ENCODE measurements at places on chromosomes 7 and 10.

GRCh38 chr10:19803676-19804075 lies 12.6 kb upstream of the PLXDC2 start:
- no peak for DNase-seq

GRCh38 chr7:47584536-47584895 lies 2.6 kb upstream of the TNS3 start:
- DNase-seq = no peak

DNA sequence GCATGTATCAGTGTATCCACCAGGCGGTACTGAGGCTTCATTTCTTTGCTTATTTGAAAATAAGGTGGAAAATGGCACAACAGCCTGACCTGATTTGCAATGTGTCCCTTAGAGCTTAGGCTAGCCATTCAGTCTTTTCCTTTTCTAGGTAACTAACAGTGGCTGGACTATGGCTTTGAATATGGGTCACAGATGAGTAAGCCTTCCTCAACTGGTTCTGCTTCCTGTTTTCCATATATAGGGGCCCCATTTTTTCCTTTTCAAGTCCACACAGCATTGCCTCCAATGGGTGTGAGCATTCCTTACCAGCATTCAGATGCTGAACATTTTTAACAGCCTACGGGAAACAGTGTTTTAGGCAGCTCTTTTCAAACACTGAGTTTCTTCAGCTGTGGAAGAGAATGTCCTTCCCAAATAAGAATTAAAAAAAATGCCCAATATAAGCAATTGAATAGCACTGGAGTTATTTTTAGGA lies 3.9 kb upstream of the ITGB1 start:
- no peak for DNase-seq

DNA sequence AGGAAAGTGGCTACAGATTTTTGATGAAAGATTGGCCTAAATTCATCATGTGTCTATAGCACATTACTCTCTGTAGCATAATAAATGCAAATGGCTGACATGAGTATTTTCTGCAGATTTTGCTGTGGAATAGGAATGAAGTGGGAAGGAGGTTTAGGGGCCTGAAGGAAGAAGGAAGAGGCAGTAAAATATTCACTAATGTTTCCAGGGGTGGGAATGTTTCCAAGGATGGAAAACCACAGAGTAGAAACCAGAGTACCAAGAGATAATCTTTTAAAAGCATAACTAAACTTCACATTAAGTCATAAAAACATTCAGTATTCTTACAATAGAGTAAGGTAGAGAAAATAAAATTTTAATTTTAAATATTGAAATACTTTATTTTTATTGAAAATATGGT lies 267.8 kb downstream of the BICC1 start:
- no peak for DNase-seq

- DNase-seq = peak; percentile 38
These were observed 20.5 kb upstream of the GATA3 start for GRCh38 chr10:8033812-8034465.

- DNase-seq = no peak
These were observed 904 bp downstream of the NPTX2 start for GRCh38 chr7:98617960-98618418.

- no peak for DNase-seq
These were observed 109.3 kb upstream of the INSIG1 start for GRCh38 chr7:155188357-155188756.

DNA sequence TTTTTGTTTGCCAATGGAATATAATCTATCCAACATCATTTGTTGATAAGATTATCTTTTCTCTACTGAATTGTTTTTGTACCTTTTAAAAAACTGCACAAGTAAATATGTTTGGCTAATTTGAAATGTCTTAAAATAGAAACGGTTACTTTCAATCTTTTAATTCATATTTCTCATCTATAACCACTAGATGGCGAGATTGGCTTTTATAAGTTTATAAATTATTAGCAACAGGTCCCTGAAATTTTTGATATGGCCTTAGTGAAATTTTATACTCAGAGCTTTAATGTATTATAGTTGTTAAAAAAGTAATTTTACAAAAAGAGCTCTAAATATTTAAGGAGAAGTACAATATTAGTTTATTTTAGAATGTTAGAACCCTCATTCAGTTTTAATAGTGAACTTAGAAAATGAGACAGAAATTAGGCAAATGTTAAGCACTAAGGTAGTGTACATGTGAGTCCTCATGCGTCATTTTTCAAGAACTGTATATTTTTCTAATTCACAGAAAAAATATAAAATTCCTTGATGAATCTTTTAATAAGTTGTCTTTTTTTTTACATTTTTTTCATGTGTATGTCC lies 592.5 kb downstream of the ARL4A start:
- no peak for DNase-seq

GRCh38 chr10:102064868-102065560 lies at the start of gene HPS6:
TSS of gene HPS6 (plus strand) at chr10:102065349. CDS start at chr10:102065475, 126 bp downstream.
- DNase-seq = peak; percentile 89

GRCh38 chr10:133415752-133416151 lies 8.7 kb downstream of the SPRN start:
- DNase-seq = no peak

- no peak for DNase-seq
These were observed 35.1 kb downstream of the SMNDC1 start for GRCh38 chr10:110269374-110270318.

GRCh38 chr10:129796710-129797420 lies 167.2 kb downstream of the EBF3 start:
- no peak for DNase-seq

DNA sequence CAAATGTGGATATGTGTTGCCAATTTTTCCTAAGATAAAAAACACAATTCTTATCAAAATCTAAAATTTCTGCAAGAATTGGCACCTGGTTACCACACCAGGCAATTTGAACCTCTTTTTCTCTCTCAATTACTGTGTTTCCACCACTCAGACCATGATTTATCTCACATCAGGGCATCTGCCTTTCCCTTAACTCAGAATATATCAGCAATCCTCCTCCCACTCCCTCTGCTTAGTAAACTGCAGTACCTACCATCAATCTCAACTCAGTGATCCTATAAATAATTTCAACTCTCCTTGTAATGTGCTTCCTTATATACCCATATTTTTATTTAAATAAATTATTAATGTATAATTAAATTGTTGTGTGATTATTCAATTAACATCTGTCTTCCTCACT lies 212.3 kb upstream of the PCDH15 start:
- no peak for DNase-seq

DNA sequence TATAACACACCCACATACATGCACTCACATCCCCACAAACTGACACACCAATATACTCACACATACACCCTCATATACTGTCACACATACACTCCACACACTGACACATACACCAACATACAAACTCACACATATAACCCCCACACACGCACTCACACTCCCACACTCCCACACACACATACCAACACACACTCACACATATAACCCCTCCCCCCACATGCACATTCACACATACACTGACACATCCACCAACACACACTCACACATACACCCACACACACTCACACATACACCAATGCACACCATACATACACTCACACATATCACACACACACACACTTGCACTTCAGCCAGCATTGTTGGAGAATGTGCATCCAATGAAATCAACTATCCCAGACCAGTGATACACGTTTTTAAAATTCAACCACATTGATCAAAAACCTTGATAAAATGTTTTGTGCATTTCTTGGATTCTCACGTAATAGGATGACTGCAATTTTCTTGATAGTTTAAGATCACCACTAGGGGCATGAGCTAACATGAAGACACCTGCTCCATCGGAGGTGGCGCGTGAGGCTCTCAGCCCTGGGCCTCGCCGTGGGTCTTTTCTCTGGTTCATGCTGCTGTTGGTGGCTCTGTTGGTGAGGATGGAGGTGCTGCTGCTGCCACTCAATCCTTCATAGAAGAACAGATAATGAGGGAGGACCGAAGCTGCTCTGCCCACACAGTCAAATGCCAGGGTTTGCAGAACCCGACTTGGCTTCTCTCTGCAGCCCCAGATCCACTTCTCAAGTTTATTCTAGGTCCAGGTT lies 32.1 kb upstream of the CHST15 start:
- no peak for DNase-seq

DNA sequence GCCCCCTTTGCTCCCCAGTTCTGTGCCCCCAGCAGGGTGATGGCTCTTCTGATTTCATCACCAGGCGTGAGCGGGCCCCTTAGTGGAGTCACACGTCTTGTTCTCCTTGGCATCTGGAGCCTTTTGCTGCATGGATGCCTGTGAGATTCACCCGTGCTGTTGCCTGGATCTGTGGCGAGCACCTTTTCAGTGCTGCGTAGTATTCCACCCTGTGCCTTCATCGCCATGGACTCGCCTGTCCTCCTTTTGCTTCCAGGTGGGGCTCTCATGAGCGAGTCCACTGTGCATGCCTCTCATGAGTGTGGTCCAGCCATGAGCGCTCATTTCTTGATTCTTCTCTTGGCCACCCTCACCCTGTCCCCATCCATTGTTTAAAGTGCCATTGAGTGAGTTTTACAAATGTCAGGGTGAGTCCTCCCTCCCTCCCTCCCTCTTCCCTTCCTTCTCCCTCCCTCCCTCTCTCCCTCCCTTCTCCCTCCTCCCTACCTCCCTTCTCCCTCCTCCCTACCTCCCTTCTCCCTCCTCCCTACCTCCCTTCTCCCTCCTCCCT lies 44.0 kb downstream of the UNCX start:
- no peak for DNase-seq

DNA sequence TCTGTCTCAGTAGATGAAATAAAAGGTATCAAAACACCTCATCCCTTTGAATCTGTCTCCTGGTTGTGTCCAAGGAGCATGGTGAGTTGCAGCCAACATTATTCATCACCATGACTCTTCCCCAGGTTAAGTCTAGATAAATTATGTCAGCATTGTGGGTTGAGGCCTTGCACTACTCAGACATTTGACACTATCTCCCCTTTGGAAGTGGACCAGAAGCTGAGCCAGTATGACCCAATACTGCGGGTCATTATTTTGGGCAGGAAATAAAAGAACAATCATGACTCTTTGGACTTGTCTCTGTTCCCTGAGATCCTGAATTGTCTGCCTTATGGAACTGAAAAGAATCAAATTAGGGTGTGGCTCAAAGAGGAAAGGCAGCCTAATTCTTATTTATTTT lies 168.2 kb upstream of the FAM171A1 start:
- no peak for DNase-seq

DNA sequence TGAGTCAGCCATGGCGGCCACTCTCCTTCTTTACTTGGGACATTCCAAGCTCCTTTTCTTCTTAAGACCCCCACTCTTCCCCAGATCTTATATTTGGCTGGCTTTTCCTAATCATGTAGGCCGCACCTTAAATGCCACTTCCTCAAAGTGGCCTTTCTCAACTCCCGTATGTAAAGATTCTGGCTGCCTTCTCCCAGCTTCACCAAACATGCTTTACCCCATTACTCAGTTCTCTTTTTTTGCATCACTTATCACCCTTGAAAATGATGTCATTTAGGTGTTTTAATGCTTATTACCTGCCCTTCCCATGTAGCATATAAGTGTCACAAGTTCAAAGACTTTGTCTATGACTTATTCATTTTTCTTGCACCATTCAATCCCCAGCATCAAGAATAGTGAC lies 810.1 kb upstream of the CELF2 start:
- DNase-seq = no peak

GRCh38 chr7:82032901-82033300 lies 263.1 kb upstream of the HGF start:
- DNase-seq = no peak

DNA sequence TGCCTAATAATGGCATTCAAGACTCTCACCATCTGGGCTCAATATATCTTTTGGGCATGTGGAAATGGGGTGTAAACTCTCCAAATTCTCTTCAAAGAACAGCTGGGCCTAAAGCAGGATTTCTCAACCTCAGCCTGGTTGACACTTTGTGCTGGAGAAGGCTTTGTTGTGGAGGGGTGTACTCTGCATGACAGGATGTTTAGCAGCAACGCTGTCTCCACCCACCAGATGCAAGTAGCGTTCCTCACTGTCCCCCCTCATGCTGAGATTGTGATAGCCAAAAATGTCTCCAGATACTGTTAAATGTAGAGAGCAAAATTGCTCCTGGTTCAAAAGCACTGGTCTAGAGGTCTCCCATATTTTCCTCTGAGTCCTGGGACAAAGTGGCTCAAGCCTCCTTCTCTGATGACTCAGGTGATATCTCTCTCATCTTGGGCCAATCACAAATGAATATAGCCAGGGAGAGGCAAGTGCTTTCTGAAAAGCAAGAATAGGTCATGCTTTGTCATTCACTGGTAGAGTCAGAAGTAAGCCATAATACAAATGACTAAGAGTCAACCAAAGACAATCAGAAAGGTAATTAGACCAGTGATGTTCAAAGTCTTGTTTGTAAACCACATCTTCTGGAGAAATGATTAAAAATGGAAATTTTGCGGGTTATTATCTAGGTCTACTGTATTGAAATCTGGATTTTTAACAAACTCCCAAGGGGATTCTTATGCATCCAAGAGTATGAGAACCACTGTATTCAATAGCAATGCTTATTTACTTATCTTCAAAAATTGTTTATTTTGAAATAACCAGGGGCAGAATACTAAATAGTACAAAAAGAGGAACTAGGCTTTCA lies 330.8 kb downstream of the PTEN start:
- peak; percentile 40 for DNase-seq

GRCh38 chr10:86596266-86596665 lies 58.1 kb upstream of the OPN4 start:
- DNase-seq = no peak

GRCh38 chr10:43649185-43649523 lies 473 bp upstream of the ZNF32 start:
- DNase-seq = no peak

- DNase-seq = no peak
These were observed 84.3 kb downstream of the CUL2 start for GRCh38 chr10:35005868-35006267.

GRCh38 chr7:135943134-135943879 lies 33.9 kb downstream of the MTPN start:
- DNase-seq = no peak

DNA sequence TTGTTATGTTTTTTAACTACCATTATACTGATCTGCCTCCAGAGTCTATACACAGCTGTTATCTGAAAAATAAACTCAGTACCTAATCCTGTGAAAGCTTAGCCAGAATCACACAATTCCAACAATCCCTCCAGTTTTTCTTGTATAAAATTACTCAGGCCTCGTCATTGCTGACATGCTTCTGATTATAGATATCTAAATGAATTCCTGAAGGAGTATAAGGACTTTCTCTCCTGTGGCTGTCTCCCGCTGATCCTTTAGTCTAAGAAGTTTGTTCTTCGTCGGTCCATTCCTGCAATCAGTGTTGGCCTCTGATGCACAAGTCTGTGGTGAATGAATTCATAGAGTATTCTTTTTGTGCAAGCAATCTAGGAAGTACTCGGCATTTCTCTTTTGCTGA lies 288.9 kb upstream of the SEMA3C start:
- no peak for DNase-seq
